Stimulated activated CD4-positive, alpha-beta T cell treated with anti-CD3 and anti-CD28 coated beads, Interleukin-1b, Interleukin-23, amount 100 ng/mL, for 1 hour (primary cell): ENCODE measurements at places on chromosomes 2 and 18.

GRCh38 chr18:35553300-35553699 lies 28.2 kb upstream of the GALNT1 start:
- DNase-seq, result no peak

GRCh38 chr2:70314640-70315039 lies 12.8 kb upstream of the FAM136A start:
- no peak for DNase-seq

DNA sequence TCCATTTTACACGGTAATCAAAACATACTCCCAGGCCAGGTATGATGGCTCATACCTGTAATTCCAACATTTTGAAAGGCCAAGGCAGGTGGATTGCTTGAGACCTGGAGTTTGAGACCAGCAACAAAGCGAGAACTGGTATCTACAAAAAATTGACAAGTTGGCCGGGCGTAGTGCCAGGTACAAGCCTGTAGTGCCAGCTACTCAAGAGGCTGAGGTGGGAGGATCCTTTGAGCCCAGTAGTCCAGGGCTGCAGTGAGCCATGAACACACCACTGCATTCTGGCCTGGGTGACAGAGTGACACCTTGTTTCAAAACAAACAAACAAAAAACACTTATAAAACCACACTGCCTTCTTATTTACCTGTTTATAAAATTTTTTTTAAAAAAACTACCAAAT lies 80.8 kb downstream of the GAREM1 start:
- no peak for DNase-seq

DNA sequence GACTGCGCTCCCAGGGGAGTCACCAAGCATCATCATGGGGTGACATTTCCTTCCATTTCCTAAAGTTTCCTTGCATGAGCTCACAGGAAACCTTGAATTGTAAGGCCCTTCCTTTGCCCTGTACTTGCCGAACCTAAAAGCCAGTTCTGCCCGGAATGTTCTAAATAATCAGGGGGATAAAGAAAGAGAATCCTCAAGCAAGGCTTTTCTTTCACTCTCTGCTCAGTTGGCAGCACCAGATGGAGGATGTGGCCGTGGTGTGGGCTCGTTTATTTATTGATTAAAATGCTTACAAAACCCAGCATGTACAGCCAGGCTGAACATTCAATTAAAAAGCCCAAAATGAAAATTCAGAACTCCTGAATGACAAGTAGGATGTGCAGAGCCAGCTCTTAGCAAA lies 170.5 kb downstream of the SH3RF3 start:
- no peak for DNase-seq

GRCh38 chr2:85615413-85615728 lies 615 bp upstream of the USP39 start:
- no peak for DNase-seq

- DNase-seq, result no peak
Measured at GRCh38 chr2:23698721-23699579, 228.0 kb downstream of the ATAD2B start.

DNA sequence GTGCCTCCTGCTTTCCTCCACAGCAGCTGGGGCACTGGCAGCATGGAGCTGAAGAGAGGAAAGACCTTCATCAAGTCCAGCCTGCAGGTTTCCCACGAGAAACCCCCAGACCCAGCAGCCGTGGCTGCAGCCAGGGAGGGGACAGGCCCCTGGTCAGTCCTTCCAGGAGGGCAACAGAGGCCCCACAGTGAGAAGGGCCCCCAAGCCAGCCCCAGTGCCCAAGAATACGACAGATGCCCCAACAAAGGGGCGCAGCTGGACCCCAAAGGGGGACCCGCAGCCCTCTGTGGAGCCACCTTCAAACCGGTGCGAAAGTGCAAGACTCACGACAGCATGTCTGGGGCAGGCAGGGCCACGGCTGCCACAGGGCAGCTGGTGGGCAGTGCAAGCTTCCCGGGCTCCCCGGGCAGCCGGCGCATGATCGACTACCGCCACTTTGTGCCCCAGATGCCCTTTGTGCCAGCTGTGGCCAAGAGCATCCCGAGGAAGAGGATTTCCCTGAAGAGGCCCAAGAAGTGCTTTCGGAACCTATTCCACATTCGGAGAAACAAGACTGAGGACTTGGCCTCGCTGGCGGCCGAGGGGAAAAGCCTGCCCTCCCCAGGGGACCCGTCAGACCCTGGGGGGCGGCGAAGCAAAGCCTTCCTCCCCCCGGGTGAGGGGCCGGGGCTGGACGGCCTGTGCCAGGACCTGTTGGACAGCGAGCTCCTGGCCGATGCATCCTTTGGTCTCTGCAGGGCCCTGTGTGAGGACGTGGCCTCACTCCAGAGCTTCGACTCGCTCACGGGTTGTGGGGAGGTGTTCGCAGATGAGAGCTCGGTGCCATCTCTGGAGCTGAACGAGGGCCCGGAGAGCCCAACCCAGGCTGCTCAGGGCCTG lies 6.9 kb downstream of the AMER3 start:
- DNase-seq, result no peak

DNA sequence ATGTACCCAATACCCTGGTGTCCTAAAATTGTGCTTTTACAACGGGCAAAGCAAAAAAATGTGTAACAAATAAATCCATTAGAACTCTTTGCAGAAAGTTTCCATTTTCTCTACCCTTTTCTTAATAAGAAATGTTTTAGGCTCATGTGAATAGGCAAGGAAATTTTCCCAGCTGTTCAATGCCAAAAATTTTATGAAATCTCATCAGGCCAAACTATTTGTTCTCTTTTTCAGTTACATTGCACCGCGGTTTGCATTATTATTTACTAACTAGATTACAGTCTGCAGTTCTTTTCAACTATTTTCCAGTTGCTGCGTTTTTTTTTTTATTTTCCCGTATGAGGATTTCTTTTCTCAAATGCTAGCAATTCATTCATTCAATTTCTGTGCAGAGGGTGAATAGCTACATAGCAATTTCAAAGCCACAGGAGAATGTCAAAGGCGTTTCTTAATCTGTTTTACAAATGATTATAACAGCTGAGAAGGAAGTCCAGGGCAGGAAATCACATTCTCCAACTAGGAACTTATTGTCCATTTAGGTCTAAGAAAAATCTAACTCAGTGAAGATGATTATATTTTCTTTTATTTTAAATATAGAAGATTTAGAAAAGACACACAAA lies 367.5 kb upstream of the MMADHC start:
- DNase-seq, result no peak

- DNase-seq, result no peak
Measured at GRCh38 chr2:150464270-150464669, 23.2 kb downstream of the RND3 start.

- DNase-seq, result no peak
Measured at GRCh38 chr2:213149294-213149875, 2.0 kb downstream of the IKZF2 start.

DNA sequence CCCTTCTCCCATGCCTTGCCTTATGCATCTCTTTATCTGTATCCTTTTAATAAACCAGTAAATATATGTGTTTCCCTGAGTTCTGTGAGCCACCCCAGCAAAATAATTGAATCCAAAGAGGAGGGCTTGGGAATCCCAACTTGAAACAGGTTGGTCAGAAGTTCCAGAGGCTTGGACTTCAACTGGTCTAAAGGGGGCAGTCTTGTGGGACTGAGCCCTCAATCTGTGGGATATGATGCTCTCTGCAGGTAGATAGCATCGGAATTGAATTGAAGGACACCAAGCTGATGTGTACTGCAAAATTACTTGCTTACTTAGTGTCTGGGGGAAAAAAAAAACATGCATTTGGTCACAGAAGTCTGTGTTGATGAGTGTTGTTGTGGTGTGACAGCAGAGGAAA lies 1033.5 kb upstream of the TMEFF2 start:
- DNase-seq, result no peak

GRCh38 chr18:50654658-50655550 lies 95.0 kb downstream of the MAPK4 start:
- DNase-seq, result no peak

DNA sequence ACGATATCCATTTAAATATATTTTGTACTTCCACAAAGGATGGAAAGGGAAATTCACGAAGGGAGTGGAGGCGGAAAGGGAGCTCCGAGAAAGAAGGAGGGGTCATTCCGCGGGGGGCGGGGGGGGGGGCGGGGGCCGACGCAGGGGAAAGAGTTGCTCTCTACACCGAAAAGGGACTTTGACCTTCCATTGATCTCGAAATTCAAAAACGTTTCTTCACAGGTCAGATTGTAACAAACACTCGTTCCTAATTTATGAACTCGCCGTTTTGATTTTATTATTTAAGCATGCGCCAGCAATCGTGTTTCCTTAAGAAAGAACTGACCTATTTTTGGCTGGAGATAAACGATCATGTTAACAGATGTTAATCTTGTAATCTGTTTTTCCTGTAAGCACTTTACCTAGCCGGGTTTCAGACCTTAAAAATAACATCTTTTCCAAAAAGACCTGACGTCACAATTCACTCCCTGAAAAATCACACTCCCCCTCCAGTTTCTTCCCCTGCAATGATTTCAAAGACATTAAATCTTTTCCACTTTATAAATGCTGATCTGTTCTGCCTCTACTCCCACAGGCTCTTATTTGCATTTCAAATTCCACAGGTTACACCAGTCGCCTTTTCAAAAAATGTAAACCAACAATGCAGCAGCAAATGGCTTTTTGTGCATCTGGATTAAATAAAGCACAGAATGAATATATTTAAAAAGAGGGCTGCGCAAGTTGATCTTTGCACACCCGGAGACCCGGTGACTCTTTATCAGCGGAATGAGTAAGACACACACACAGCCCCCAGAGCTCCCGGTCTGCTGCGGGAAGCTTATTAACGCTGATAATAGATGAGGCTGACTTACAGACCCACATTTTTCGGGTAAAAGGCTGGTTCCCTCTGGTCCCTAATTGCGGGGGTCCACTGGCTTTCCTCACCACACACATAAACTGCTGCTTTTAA lies 1.6 kb downstream of the ZNF516 start:
- DNase-seq, result no peak

- no peak for DNase-seq
Measured at GRCh38 chr2:173028671-173029070, 47.0 kb upstream of the MAP3K20 start.

- DNase-seq, result no peak
Measured at GRCh38 chr2:31004257-31004656, 134.0 kb downstream of the GALNT14 start.
